CD4-positive, alpha-beta T cell treated with Interleukin-4 for 4 hours (primary cell): ENCODE measurements at places on chromosomes 1 and 21.

DNA sequence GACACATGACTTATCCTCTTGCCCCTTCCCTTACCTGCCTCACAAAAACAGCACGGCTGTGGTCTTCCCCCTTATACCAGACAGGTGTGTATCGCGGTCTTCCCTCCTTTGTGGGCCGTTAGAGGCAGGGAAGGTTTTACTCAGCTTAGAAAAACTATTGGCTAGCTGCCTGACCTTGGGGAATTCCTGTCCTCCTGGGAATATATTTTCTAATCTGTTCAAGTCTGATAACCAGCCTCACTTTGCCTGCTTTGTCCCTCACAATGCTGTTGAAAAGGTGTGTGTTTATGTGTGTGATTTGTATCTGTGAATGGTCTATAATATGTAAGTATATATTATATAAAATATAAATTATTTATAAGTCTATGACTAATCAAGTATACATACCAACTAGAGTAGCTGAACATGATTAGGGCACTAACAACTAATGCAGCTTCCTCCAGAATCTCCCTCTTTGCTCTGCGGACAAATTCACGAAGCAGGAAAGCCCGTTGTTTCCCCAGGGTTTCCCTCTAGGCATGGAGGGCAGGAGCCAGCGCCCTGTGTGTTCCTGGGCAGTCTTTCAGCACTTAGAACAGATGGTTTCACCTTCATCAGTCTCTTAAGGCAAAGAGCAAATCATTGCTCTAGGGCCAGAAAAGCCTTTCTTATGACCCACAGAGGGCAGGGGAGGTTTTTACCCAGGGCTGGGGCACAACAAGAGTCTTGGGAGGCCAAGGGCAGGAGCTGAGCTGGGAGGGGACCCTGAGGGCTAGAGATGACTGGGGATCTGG lies 25.6 kb downstream of the SLC26A9 start:
- no peak for DNase-seq

- DNase-seq = no peak
Measured at GRCh38 chr1:201329801-201330200, 46.5 kb downstream of the PKP1 start.

- DNase-seq = no peak
Measured at GRCh38 chr1:183810121-183810520, 5.2 kb downstream of the RGL1 start.

DNA sequence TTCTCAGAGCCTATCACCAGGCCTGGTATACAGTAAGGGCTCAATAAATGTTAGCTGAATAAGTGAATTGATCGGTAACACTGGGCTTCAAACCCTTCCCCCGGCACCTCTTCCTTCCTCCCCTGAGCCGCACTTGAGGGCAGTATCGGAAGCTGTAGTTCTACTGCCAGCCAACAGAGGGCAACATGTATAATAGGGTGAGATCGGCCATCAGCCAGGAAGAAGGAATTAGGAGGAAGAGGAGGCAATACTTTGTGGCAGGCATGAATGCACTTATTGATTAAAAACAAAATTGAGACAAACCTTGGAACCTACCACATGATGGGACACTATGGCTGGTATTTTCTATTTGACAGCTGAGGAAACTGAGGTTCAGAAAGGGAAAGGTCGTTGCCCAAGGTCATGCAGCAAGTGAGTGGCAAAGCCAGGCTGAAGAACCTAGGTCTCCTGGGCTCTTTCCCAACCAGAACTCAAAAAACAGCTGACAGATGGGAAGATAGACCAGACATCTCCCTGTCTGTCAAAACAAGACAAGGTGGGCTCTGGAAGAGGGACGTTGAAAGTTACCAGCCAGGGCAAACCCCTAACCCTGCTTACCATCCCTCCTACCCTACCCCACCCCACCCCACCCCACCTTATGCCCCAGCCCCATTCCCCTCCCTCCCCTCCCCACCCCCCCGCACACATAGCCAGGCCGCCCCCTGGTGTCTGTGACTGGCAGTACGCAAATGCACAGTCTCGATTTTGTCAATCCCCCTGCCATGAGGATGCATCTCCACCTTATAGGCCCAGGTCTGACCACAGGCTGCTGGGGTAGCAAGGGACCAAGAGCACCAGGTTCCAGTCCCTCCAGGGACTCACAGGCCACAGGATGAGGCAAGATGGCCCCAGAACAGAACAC lies 107.3 kb upstream of the RUNX3 start:
- DNase-seq = peak; percentile 75

- DNase-seq = no peak
Measured at GRCh38 chr1:113192242-113192641, 119.2 kb downstream of the LRIG2 start.

- no peak for DNase-seq
Measured at GRCh38 chr21:31394309-31394708, 50.2 kb upstream of the TIAM1 start.

DNA sequence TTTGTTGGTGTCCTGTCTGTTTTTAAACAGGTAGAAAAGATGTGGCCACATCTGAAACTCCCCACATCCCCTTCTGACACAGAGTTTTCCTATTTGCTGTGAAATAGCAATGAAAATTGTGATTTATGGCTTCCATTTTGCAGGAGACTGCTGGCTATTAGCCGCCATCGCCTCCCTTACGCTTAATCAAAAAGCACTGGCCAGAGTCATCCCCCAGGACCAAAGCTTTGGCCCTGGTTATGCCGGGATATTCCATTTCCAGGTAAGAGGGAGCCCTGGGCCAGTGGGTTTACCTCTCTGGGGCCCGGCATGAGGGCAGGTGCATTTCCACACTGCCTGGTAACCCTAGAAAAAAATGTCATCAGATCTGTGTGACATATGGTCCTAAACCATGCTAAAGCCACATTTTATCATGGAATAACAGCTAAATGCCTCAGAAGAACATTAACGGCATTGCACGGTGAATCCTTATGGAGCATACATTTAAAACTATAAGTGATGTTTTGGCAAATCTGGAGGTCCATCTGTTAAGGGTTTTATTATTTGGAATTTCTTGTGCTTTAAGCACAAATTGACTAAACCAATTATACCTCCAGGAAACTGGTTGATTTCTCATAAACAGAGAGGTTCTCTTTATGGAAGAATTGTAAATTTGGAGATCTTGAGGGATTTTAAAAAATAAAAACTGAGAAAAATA lies 12.3 kb downstream of the CAPN9 start:
- DNase-seq = no peak

- DNase-seq = no peak
Measured at GRCh38 chr1:174358344-174358743, 89.4 kb upstream of the GPR52 start.

DNA sequence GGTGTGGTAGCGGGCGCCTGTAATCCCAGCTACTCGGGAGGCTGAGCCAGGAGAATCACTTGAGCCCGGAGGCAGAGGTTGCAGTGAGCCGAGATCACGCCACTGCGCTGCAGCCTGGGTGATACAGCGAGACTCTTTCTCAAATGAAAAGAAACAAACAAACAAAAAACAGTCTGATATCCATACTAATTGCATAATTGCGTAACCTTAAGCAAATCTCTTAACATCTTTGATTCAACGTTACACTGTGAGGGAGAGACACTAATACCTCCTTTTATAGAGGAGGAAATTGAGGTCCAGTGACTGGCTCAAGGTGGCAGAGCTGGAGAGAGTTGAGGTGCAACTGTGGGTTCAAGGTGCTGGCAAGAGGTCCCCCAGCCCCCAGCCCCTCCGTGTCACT lies 12.6 kb upstream of the COX20 start:
- no peak for DNase-seq

DNA sequence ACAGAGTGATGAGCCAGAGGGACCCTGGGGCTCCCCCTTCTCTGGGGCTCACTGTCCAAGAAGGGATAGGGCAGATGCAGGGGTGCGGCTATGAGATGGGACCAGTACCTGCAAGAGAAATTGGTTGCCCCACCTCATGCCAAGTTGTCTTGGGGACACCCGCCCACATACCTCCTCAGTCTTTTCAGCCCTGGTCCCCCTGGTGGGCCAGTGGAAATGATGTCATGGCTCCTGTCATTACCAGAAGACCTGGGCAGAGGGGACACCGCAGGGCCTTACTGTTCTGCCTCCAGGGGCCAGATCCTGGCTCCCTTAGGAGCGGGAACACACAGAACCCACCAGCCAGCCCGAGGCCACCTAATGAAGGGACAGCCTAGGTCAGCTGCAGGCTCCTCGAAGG lies 63.2 kb downstream of the CDK18 start:
- DNase-seq = no peak

DNA sequence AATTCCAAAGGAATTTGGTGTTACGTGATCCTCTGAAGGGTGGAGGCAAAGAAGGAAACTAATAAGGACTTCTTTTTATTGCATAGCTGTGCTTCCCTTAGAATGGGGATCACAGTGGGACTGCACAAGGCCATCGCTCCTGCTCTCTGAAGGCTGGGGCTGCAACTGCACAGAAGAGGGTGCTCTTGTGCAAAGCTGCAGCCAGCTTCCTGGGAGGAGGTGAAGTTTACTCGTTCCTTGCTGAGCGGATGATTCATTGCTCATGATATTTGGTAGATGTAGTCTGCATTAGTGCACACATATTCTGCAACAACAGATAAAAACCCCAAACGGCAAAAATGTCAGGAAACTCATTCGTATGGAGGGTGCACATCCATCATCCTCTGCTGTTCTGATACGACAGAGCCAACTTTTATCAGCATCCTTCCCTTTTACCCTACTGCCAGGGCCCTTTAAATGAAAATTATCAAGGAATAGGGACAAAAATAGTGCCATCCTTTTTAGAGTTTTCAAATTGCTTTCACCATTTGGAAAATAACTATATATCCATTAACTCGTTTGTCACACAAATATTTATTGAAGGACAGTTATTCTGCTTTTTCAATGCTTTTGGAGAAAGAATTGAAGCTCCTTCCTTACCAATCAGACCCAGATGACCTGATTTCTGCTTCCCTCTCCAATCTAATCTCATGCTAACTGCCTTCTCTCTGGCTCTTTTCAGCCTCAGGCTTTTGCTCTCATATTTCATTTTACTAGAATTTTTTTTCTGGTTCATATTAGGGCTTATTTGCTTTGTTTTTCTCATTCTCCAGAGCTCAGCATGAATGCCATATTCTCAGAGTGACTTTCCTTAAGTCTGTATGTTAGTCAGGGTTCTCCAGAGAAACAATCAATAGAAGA lies 263.6 kb downstream of the DUSP10 start:
- DNase-seq = peak; percentile 55
